ENCODE measurements at places on chromosomes 13 and 19. TPM values are rescaled to one million over a fixed set of nuclear protein-coding genes. Genes with fewer than 3 reads are reported as not detected.
A peak's percentile ranks its signal among the peaks of the same experiment; 100 is the strongest.

GRCh38 chr19:7734220-7735203, 2.6 kb upstream of the CLEC4G start:
- no peak overlapping the region for H3K4me3 ChIP-seq
- no peaks in the 10 kb centered on the region for H3K4me1 ChIP-seq
- no peak overlapping the region for H3K27ac ChIP-seq
- no peaks in the 10 kb centered on the region for H3K36me3 ChIP-seq

PTH2 gene
- polyA plus RNA-seq = not detected

- H3K27me3 ChIP-seq = peaks cover 6% of the 10 kb centered on the region
- H3K36me3 ChIP-seq = no peaks in the 10 kb centered on the region
- DNase-seq = no peak
- H3K4me3 ChIP-seq = peak overlapping the region; percentile 67
Observed at GRCh38 chr19:13060233-13060963, 42.3 kb downstream of the LYL1 start.

DNA sequence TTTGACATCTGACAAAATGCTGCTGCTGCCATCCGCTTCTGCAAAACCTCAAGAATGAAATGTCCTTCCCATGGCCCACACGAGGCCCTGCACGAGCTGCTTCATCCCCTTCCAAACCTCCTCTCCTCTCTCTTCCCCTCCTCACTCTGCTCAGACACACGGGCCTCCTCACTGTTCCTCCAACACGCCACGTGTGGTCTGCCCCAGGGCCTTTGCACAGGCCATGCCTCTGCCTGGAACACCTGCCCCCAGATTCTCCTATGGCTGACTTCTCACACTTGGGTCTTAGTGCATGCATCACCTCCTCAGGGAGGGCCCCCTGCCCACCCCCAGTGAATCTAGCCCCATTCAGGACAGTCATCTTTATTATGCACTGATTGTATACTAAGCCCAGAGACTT, 15.9 kb downstream of the NRTN start:
- DNase-seq = no peak
- H3K4me3 ChIP-seq = no peak overlapping the region
- no peaks in the 10 kb centered on the region for H3K4me1 ChIP-seq
- H3K36me3 ChIP-seq = no peaks in the 10 kb centered on the region
- no peaks in the 10 kb centered on the region for H3K27me3 ChIP-seq
- H3K27ac ChIP-seq = no peak overlapping the region

TMEM86B gene
- 4.6 TPM for polyA plus RNA-seq

LILRA1 gene
- polyA plus RNA-seq = 0.43 TPM

- DNase-seq = no peak
- H3K27ac ChIP-seq = no peak overlapping the region
- no peak overlapping the region for H3K4me3 ChIP-seq
- no peaks in the 10 kb centered on the region for H3K27me3 ChIP-seq
- no peaks in the 10 kb centered on the region for H3K4me1 ChIP-seq
Observed at GRCh38 chr13:41512441-41512840, 55.1 kb downstream of the RGCC start.

DNA sequence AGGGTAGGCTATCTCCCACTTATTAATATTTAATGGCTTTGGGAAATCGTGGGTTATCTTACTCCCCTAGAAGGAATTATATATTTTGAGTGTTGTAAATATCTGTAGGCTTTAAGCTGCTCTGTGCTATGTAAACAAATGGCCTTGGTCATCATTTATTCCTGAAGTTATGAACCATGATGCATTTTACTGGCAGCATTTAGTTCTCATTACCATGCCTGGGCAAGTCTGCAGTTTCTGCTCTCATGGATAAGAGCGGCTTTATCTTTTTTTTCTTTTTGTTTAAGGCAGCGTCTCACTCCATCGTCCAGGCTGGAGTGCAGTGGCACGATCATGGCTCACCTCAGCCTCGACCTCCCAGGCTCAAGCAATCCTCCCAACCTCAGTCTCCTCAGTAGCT, 156.1 kb downstream of the IRS2 start:
- no peaks in the 10 kb centered on the region for H3K36me3 ChIP-seq
- no peaks in the 10 kb centered on the region for H3K27me3 ChIP-seq
- DNase-seq = no peak
- H3K27ac ChIP-seq = no peak overlapping the region

DNA sequence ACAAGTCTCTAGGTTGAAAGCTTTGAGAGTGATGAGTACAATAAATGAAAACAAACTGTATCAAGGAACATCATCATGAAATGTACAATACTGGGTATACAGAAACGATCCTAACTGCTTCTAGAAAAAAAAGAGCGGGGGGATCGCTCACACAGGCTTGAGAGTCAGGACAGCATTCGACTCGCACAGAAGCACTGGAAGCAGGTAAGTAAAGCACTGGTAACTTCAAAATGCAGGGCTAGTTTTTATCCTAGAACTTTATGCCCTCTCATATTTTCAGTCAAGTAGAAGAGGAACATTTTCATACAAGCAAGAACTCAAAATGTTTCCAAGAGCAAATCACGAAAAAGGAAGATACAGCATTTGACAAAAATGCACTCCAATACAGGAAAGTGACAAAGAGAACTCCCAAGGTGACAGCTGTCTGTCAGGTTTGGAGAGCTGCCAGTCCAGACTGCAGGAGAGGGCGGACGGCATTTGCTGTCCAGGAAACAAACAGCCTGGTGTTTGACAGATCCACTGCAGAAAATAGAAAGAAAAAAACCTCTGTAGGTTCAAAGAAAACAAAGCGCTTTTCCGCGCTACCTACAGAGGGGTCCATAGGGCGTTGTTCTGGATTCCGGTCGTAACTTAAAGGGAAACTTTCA, 58.2 kb upstream of the XPO4 start:
- H3K4me3 ChIP-seq = no peak overlapping the region
- H3K27me3 ChIP-seq = no peaks in the 10 kb centered on the region
- H3K4me1 ChIP-seq = no peaks in the 10 kb centered on the region
- no peak for DNase-seq

DNA sequence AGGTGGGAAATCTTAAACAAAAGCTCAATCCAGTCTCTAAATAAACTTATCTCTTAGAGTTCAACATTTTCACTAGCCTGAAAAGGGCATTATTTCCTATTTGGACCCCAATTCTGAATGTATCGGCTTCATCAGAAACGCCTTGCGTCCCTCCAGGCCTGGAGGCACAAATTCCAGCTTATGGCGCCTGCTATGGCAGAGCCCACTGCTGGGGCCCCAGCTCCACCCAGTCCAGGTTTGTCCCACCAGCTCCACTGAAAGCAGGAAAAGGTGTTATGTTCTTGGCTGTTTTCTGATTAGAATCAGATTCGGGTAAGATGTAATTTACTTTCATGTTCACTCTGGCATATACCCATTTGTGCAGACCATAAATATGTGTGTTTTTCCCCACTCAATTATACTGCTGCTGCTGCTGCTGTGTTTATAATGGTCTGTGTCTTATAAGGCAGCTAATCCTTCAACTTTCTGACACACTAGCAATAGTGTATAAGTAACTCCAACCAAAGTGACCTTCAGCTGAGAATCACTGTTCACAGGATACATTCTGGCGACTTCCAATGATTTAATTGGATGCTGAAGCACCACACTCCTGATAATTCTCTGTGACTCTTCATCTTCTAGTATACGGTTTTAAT, 6.4 kb downstream of the IRS2 start:
- no peak for DNase-seq
- H3K27me3 ChIP-seq = no peaks in the 10 kb centered on the region
- no peak overlapping the region for H3K27ac ChIP-seq

FAM83E gene
- 0.41 TPM for polyA plus RNA-seq

All from kidney (tissue), 22 donors.